Mucosa of gallbladder (tissue), 1 donor: ENCODE measurements at places on chromosomes 4 and X. TPM values are rescaled to one million over a fixed set of nuclear protein-coding genes. Genes with fewer than 3 reads are reported as not detected.

AMTN gene
- total RNA-seq = not detected

TRAPPC2 gene
- total RNA-seq = 25.1 TPM

NCBP2L gene
- total RNA-seq = not detected

GPR50 gene
- 0.12 TPM for total RNA-seq

F11 gene
- 23.9 TPM for total RNA-seq

GNRHR gene
- total RNA-seq = not detected

RBMX2 gene
- 14.4 TPM for total RNA-seq
